SHP77 treated with DMSO at 0.1 percent for 48 hours (cell line): ENCODE measurements at places on chromosomes 6 and 20.

- no peak for DNase-seq
These were observed 235.0 kb downstream of the TTLL2 start for GRCh38 chr6:167559675-167560479.

DNA sequence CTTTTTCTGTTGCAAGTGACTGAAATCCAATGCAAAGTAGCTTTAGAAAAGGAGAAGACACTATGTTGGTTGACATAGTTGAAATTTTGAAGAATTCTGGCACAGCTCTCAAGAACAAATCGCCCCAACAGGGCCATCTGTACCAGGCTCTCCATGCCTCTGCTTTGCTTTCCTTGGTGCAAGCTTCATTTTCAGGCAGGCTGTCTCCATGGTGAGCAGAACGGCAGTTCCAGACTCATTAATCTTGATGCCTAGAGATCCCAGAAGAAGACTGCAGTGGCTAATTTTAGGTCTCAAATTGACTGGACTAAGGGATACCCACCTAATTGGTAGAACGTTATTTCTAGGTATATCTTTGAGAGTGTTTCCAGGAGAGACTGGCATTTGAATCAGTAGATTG is 950.7 kb upstream of the FLRT3 start:
- DNase-seq, result no peak

GRCh38 chr20:35303735-35304491 is 11.7 kb upstream of the FAM83C start:
- DNase-seq, result no peak

GRCh38 chr6:26028746-26029569 is 58.3 kb upstream of the HFE start:
- no peak for DNase-seq

- DNase-seq, result peak; percentile 38
These were observed 73.2 kb downstream of the INSM1 start for GRCh38 chr20:20440886-20441658.

DNA sequence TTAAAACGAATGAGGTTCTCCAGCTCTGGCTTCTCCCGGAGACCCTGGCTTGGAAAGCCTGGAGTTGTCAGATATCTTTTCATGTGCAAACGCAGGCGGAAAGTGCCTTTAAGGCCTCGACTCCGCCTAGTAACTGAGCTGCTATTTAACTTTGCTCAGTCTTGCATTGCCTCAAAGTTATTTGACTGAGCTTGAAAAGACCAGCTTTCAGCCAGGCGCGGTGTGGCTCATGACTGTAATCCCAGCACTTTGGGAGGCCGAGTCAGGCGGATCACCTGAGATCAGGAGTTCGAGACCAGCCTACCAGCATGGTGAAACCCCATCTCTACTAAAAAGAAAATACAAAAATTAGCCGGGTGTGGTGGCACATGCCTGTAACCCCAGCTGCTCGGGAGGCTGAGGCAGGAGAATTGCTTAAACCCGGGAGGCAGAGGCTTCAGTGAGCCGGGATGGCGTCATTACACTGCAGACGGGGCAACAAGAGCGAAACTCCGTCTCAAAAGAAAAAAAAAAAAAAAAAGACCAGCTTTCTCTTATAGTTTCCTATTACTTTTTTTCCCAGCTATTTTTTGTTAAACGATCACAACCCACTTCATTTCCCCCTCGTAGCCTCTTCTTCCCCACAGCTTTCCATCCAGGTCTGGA is 1.9 kb downstream of the GCNT2 start:
- no peak for DNase-seq

DNA sequence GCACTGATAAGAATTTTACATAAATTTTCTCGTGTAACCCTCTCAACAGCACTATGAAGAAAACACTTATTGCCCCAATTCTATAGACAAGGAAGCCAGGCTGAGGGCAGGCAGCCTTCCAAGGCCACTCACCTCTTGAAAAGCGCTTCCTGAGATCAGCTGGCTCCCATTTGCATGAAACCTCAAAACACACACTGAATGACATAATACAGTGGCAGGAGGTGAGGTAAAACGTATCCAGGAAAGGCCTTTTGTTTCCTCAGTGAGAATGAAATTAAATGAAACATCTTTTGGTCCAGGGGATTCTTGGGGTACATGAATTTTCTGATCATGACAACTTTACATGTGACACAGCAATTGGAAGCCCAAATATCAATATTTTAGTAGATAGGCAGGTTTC is 112.5 kb downstream of the WDR27 start:
- no peak for DNase-seq

DNA sequence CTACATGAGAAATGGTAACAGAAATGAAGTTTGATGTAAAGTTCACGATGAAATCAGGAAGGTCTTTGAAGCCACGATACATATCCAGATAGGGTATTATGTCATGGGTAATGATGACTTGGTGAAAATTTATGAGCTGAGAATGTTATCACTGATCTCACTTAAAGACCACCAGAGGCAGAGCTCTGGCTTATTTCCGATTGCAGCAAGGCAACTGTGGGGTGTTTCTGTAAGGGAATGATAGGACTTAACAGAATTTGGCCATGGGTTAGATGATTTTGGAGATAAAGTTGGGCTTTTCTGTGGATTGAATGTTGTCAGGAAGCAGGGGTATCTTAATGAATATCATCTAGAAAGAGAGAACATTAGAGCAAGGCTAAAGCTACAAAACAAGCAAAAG is 508.4 kb downstream of the HDGFL1 start:
- no peak for DNase-seq

DNA sequence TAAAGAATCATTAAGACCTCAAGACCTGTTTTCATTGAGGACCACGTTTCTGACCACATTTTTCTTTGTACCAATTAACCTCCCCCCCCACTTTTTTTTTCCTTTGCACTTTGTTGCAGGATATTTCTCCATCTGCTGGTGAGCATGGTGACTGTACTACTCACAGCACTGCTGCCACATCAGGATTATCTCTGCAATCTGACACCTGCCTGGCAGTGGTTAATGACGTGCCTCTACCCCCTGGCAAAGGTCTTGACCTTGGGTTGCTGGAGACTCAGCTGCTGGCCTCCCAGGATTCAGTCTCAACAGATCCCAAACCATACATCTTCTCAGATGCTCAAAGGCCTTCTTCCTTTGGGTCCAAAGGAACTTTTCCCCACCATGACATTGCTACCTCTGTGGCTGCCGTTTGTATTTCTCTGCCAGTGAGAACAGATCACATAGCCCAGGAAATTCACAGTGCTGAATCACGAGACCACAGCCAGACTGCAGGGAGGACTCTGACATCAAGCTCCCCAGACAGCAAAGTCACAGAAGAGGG is 46.6 kb upstream of the EDN3 start:
- DNase-seq, result peak; percentile 4

- no peak for DNase-seq
These were observed 889.5 kb downstream of the EYS start for GRCh38 chr6:64817525-64817924.

DNA sequence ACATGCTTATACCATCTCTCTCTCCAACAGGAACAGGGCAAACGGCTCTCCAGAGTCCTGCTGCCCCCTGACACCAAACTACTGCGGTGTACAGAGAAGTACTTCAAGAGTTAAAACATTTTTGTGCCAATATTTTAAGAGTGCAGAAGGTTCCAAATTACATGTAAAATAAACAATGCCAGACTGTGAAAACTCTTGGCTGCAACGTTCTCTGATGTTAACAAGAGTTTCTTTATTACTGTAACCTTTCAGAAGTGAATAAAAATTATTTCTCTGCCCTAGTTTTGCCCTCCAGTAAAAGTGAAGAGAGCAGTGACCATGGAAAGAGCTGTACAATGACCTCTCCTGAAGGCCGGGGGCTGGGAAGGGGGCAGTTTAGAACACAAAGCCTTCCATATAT is 41.4 kb upstream of the FAM83C start:
- DNase-seq, result no peak

DNA sequence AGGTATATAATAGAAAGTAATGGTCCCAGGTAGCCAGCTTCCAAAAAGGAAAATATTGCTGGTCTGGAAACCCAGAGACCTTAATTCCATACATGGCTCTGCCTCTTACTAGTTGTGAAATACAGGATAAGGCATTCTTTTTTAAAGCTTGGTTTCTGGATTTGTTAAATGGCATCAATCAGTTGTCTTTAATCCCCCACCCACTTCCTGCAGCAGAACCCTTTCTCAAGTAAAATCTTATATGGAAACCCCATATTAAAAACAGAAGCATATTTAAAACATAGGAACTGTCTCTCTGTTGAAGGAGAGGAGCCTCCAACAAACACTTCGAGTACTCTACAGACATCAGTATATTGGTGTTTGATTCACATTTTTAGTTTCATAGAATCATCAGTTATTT is 6.2 kb upstream of the LCA5 start:
- DNase-seq, result no peak

DNA sequence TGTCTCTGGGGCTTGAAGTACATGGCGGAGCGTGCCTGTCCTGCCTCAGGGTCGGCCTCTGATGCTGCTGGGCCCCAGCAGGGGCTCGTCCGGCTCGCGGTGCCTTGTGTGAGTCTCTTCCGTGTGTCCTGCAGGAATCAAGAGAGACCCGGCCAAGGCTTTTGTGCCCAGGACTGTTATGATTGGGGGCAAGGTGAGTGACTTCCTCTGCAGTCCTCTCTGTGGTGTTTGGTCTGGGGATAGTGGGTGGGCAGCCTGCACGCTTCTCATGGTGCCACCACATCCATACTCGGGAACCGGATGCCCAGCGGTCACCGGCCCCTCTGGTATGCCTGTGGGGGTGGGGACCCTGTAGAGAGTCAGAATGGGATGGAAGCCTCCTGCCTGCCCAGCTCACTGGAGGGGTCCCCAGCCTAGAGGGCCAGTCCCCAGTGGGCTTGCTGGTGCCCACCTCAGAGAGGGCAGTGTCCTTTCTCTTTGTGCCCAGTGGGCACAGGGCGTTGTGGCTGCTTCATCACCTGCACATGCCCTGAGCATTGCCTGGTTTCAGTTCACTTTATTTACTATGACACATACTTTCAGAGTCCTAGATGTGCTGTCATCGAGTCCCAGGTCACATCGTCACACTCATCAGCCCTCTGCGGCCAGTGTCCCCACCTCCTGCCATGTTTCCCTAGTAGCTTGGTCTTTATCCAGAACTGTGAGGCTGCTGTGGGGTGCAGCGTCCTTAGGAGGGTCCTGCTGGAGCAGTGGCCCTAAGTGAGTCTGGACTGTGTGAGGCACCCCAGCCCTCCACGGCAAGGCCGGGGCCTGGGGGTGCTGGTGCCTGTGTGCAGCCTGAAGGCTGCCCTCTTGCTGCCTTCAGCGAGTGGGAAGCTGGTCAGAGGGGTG is 40.7 kb downstream of the PYGB start:
- DNase-seq, result no peak

GRCh38 chr6:34358389-34358905 is 34.0 kb downstream of the NUDT3 start:
- DNase-seq, result peak; percentile 56

DNA sequence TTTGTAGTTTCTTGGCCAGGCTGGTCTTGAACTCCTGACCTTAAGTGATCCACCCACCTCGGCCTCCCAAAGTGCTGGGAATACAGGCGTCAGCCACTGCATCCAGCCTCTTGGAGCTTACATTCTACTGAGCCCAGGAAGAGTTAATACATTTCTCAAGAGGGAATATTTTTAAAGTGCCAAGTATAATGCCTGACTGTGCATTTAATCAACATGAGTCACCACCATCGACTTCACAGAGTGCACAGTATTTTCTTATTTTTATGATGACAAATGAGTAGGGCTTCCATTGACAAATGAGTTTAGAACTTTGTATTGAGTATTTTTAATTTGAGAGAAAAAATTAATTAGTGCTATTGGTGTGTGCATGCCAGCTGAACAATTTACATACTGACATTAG is 72.2 kb downstream of the SASH1 start:
- no peak for DNase-seq

- DNase-seq, result no peak
These were observed 179.3 kb downstream of the CARMIL1 start for GRCh38 chr6:25458485-25458884.

- no peak for DNase-seq
These were observed 141.1 kb downstream of the CD164 start for GRCh38 chr6:109241199-109241598.

DNA sequence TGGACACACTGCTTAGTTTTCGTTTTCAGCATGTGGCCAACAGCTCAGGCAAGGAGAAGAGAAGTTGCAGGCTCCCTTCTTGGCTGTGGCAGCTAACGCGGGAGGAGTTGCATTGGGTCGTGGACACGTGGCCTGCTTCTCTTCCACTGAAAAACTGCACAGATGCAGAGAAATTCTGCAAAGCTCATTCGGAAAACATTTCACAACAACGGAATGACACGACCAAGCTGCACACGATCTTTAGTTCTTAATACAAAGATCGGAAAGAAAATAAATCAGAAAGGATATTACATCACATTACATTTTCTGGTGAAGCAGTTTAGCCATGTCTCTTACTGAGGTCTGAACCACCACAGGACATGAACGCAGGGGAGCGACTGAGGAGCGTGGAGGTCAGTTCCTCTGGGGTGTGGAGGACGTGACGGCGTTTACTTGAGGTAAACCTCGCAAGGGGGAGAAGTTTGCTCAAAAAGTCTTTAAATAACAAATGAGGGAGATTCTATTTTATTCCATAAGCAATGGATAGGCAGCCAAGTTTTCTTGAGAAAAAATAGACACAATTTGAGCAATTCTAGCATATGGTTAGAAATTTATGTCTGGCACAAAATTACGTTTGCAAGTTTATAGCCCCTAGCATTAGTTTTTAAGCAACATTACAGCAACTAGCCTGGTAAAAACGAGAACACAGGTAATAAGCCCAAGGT is 178.3 kb downstream of the THBS2 start:
- no peak for DNase-seq

GRCh38 chr20:40536808-40537207 is 152.2 kb downstream of the MAFB start:
- no peak for DNase-seq

DNA sequence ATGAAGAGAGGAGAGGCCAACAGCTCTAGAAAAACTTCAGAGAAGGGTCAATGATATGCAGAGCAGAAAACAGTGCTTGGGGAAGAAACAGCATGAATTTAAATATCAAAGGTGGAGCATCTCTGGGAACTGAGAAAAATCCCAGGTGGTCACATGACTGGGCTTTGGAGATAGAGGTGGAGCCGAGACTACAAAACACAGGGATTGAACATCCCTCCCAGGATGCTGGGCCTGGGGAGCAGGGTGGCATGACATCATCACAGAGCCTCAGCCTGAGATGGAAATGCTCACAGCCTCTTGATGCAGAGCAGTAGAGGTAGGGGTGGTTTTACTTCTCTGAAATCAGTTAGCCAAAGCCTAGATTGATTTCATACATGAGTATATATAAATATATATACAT is 529.5 kb downstream of the PRKN start:
- no peak for DNase-seq

GRCh38 chr20:61331543-61331942 is 79.5 kb downstream of the CDH4 start:
- no peak for DNase-seq
